LHCN-M2 (cell line): ENCODE measurements at places on chromosomes 12 and 14.
A peak's percentile ranks its signal among the peaks of the same experiment; 100 is the strongest.

GRCh38 chr12:58976146-58976545 lies 55.8 kb upstream of the LRIG3 start:
- no peak for DNase-seq

DNA sequence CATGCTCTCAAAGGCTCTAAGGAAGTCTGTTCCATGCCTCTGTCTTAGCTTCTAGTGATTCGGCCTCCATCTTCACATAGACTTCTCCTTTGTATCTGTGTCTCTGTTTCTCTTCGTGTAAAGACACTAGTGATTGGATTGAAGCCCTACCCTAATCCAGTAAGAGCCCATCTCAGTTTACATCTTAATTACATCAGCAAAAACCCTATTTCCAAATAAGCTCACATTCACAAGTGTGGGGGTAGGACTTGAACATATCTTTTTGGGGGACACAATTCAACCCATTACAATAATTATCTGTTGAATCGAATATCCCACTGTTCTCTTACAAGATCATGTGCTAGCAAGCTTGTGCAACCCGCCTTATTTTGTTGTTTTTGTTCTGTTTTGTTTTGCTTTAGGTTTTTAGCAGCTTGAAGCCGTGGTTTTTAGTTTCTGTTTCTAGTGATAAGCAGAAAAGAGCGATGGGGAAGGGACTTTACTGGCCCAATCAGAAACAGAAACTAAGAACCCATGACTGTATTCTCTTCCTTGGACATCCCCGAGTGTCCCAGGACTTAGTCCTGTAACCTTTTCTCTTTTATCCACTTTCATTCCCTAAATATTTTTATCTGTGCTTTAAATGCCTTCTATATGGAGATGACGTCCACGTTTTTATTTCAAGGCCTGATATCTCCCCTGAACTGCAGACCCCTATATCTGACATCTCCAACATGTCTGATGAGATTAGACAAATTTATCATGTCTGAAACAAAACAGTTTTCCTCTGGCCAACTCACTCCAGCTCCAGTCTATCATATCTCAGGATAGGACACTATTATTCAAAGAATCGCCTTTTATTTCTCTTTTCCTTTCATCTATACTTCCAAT lies 353.0 kb downstream of the CCDC91 start:
- no peak for DNase-seq

- peak; percentile 88 for DNase-seq
Observed at GRCh38 chr12:96177013-96177412, 17.2 kb upstream of the ELK3 start.

DNA sequence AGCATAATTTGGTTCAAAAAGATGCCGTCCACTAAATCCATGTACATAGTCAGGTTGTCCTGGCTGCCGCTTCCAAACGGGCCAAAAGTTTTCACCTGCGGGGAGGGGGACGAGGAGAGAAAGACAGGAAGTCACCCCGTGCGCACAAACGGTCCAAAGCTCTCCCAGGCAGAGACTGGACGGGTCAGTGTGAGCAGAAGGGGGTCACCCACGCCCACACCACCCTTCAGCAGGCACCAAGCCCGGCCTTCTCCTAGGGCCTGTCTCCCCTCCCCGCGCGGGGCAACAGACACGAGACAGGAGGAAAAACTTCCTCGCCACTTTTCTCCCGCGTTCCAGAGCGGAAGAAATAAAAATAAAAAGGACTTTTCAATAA lies 888 bp downstream of the CCDC88C start:
- no peak for DNase-seq

DNA sequence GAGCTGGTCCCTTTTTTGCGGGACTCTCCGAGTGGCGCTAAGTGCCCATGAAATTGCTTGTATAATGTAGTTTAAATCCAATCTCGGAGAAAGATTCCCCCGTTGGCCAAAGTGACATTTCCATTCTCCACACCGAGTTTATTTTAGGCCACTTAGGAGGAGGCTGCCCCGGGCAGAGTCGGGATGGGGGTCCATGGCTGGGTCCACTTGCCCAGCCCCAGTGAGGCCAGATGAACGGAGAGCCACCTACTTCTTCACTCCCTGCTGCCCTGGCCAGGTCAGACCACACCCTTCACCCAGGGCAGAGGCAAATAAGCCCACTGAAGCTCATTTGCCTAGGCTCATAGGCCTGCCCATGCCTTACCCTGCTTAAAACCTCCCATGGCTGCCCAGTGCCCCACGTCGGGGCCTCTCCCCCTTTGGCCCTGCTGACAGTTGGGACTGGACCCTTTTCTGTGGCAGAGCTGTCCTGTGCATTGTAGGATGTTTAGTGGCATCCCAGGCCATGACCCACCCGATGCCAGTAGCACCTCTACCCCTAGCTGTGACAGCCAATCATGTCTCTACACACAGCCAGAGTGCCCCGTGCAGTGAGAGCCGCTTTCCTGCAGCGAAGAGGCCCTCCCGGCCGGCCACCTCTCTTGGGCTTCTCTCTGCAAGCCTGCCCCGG lies 51.3 kb downstream of the FAM222A start:
- DNase-seq, result no peak

DNA sequence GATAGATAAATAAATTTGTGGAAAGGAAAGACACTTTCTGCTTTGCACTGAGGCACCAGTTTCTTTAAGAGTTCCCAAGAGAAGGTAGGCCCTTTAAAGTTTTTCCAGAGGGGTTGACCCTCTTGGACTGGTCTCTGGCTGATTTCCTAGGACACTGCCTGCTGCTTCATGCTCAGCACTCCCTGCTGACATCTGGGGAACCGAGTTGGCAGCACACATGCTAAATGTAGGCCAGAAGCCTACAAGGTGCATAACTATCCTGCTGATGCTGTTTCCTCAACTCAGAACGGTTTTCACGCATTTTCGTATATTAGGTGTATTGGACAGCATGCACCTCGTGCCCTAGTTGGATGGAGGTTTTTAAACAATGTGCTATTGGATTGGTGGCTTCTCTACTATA lies 887.2 kb upstream of the SEL1L start:
- DNase-seq, result no peak

DNA sequence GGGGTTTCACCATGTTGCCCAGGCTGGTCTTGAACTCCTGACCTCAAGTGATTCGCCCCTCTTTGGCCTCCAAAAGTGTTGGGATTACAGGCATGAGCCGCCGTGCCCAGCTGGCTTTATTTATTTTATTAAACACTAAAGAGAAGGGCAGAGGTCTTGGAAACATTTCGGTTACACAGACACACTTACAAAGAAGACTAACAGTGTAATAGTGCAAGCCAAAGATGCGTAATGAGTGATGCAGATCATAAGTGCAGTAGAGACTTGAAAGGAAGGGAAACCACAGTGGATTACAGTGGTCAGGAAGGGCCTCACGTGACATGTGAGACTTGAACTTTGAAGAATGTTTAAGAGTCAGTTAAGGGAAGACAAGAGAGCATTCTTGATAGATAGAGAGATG lies 33.9 kb upstream of the CDK17 start:
- DNase-seq, result peak; percentile 98

GRCh38 chr14:105076805-105077648 lies 11.8 kb upstream of the GPR132 start:
- no peak for DNase-seq
